NCI-H69 (cell line): ENCODE measurements at places on chromosomes 16 and 17.

GRCh38 chr16:70470141-70470926, 15.9 kb downstream of the FCSK start:
- DNase-seq = no peak

GRCh38 chr16:64365448-64365931, 756.4 kb downstream of the CDH11 start:
- DNase-seq = no peak

- DNase-seq = no peak
Measured at GRCh38 chr17:4309897-4310296, 46.1 kb upstream of the ANKFY1 start.

DNA sequence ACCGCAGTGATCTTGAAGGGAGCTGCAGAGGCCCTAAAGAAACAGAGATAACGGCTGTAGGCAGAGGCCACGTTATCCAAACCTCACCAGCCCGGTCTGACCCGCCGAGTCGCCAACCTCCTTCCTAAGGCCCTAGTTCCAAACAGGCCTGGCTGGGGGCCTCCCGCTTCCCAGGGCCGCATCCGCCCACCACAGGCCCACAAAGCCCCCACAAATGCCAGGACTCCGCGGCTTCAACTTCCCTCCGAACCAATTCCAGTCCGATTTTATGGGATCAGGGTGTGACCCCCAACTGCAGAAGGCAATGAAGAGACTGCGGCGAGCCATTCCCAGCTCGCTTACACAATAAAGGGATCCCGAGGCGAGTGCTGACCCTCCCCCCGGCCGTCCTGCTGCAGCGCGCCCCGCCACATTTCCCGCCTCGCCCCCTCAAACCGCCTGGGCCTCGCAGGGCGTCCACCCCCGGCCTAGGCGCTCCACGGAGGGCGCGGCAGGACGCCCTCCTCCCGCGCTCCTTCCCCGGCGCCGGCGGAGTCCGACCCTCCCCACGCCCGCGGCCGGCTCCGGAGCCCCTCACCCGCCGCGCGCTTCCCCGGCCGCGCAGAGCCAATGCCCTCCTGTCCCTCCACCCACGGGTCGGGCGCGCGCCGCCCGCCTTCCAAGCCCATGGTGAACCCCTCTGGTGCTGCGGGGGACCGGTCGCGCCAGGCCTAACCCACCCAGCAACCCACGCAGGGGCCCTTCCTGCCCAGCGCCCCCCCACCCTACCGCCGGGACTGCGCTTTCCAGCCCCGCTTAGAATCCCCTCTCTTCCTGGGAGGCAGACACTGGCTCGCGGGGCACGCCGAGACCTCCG, 926 bp downstream of the MYH10 start:
- DNase-seq = peak; percentile 50

GRCh38 chr16:70430667-70431536, 8.0 kb downstream of the ST3GAL2 start:
- peak; percentile 37 for DNase-seq

GRCh38 chr16:89114159-89114981, 20.7 kb downstream of the ACSF3 start:
- no peak for DNase-seq

DNA sequence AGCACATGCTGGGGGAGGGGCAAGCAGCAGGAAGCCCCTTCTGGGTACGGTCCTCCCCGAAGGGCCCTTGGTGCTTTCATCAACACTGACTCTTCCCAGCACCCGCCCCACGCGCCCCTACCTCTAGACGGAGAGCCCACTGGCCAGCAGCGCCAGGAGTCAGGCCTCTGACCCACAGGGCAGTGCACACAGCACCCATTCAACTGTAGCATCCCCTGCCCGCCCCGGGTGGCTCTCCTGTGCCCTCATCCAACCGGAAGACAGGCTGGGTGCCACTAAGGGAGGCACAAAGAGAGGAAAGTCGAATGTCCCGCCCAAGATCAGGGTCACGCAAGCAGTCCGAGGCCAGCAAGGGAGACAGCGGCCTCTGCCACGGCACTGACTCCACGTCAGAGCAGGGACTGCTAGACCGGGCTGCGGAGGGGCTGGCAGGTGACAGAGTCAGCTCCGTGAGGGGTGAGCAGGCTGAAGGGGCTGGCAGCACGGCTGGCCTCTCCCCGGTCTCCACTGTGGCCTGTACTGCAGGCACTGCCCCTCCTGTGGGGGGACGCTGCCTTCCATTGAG, 9.8 kb downstream of the MSRB1 start:
- no peak for DNase-seq

GRCh38 chr16:86524029-86524428, 13.7 kb downstream of the FOXF1 start:
- DNase-seq = no peak

- peak; percentile 96 for DNase-seq
Measured at GRCh38 chr17:50440172-50440837, 14.3 kb downstream of the ACSF2 start.

DNA sequence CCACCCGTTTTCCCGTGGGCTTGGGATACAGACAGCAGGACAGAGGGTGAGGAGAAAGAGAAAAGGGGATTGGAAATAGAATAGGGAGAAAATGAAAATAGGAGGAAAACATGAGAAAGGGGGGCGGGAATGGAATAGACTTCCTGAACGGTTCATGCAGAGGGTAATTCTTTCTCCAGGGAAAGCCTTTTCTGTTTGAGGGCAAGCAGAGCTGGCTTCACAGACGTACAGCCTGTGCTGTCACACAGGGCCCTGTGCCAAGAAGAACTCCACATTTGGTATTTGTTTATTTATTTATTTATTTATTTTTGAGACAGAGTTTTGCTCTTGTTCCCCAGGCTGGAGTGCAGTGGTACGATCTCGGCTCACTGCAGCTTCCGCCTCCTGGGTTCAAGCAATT, 12.0 kb downstream of the MILR1 start:
- no peak for DNase-seq

- no peak for DNase-seq
Measured at GRCh38 chr17:68305142-68305541, 13.8 kb downstream of the ARSG start.

DNA sequence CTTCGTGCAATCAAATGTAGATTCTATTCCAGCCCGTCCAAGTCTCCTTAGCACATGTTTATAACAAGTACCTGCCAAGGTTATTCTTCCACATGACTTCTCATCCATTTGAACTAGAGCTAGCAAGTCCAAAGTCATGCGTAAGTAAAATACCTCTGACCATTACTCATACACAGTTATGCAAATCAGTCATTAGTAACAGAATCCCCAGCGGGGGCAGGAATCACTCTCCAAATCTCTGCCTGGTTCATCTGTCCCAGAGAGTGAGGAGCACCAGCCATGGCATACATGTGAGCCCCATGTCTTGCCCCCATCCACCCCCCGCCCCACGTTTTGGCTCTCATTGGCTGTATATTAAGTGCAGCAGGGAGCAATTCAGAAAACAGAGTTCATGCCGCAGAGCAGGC, 27.7 kb downstream of the SRL start:
- DNase-seq = no peak

- no peak for DNase-seq
Measured at GRCh38 chr17:38361694-38362465, 10.2 kb downstream of the SOCS7 start.

DNA sequence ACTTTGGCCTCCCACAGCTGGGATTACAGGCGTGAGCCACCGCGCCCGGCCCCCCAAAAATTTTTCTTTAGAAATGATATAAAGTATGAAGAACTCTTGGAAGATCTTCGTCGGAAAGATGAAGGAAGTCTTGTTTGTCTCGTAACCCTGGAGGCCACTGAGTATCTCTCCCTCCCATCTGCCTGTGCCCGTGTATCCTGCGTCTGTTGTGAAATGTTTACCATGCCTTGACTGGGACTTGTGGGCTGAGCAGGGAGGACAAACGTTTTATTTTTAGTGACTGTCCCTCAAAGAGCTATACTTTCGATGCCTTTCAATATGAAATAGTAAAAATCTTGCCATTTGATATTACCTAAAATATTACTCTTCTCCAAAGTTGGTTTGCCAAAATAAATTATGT, 121.2 kb downstream of the RPTOR start:
- no peak for DNase-seq

DNA sequence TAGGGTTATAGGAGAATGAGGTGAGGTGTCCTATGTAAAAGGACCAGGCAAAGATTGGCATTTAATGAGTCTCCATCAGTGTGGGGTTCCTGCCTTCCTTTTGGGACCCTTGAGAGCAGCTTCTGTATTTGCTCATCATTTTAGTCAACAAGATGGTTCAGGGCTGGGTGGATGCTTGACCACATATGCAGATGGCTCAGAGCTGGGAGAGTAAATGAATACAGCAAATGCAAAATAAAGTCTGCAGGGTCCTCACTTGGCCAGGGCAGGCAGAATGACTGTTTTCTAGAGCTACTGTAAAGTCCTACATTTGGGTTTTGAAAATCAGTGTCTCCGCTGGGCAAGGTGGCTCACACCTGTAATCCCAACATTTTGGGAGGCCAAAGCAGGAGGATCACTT, 57.2 kb upstream of the ETV4 start:
- no peak for DNase-seq

- peak; percentile 71 for DNase-seq
Measured at GRCh38 chr17:47992216-47992615, 21.3 kb downstream of the CDK5RAP3 start.

DNA sequence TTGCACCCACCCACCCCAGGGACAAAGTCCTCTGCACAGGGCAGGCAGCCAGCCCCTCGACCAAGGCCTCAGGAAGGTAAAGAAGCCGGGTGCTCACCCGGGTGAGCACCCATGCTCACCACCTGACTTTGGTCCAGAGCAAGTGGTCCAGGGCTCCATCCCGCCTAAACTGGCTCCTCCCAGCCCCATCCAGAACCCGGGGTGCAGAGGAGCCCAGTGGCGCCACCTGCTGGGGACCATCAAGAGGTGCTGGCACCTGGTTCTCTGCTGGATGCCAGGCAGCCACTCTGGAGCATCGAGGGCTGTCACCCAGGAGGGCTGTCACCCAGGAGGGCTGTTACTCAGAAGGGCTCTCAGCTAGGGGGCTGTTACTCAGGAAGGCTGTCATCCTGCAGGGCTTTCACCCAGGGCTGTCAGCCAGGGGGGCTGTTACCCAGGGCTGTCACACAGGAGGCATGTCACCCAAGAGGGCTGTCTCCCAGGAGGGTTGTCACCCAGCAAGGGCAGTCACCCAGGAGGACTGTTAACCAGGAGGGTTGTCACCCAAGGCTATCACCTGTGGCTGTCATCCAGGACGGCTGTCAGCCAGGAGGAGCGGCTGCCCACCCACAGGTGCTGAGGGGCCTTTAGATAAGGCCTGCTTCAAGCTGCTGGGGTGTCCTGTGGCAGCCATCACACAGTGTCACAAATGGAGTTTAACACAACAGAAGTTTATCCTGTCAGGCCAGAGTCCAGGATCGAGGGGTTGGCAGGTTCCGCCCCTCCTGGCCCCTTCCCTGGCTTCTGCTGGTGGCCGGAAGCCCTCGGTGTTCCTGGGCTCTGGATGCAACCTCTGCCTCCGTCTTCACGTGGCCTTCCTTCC, 98.5 kb downstream of the TNFRSF13B start:
- peak; percentile 59 for DNase-seq

DNA sequence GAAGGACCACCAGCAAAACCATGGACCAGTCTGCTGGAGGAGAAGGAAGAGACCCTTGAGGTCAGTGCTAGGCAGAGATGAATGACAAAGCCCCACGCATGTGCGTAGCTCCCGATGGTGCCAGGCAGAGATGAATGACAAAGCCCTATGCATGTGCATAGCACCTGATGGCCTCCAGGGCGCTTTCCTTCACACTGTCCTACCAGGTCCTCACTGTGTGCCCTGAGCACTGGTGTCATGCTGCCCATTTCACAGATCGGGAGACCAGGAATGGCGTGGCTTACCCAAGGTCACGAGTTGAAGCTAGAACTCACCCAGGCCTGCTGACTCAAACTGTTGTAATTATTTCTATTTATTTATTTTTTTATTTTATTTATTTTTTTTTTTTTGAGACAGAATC, 149.6 kb downstream of the KATNIP start:
- DNase-seq = no peak

DNA sequence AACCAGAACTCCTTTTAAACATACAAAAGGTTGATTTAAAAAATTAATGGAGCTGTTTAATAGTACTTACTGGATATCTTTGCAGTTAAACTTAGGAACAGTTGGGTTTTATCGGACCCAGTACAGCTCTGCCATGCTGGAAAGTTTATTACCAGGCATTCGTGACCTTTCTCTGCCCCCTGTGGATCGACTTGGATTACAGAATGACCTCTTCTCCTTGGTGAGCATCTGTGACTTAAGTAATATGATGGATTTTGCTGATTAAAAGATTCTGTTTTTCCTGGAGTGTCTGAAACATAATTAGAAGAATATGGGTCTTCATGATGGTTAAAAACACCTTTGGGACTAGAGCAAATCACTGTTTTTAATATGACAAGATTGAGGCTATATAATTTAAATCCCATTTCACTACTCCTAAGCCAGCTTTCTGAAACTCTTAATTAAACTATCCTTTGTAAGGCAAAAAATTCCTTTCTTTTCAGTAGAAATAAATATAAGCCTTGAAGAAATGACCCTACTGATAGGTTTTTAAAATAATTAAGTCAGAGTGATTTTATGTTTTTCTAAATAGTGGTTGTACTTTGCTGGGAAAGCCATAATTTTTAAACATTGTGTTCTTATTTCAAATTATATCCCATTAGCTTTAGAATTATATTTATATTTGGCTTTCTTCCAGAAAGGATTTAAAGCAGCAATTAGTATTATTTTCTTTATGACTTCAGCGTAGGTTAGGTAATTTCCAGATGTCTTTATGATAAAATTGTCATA, 45.7 kb upstream of the KPNB1 start:
- DNase-seq = peak; percentile 96

GRCh38 chr17:58120195-58120822, 27.9 kb upstream of the OR4D1 start:
- DNase-seq = no peak

DNA sequence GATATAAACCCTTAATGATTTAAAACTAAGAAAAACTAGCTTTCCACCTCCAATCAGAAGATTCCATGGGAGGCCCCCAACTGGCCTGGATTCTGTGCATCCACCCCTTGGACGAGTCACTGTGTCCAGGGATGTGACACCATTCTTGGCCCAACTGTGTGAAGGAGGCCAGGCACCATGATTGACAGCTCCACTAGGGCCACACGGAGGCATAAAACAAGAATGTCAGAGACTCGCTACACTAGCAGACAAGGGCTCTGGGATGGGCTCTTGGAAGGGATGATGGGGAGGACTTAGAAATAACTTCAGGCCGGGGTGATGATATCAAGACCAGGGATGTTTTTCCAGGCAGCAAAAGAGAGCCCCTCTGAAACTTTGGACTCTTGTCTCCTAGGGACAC, 117.8 kb upstream of the GNAO1 start:
- no peak for DNase-seq

- DNase-seq = peak; percentile 58
Measured at GRCh38 chr17:76000016-76000754, 470 bp upstream of the CDK3 start.

GRCh38 chr16:80283466-80284392, 257.1 kb upstream of the DYNLRB2 start:
- DNase-seq = no peak
